ENCODE measurements at places on chromosomes 3 and 15. TPM values are rescaled to one million over a fixed set of nuclear protein-coding genes. Genes with fewer than 3 reads are reported as not detected.

DNA sequence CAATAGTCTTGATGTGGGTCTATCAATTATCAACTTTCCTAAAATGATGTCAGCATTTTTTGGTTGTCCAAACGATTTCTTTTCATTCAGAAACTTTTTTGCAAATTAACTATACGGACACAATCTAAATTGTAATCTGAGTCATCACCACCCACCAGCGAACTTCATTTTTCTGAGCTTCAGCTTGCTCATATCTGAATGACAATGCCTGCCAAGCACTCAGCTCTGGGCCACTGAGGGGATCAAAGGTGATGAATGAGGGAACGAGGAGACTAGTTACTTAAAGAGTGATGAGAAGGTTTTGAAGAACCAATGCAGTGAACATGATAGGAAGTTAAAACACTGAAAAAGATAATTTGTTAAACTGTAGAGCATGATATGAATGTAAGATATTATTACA is 14.9 kb upstream of the TBC1D23 start:
- DNase-seq: no peak

Gene PLCH1
- 1.1 TPM for total RNA-seq

GRCh38 chr15:85947936-85948335 is 131.7 kb upstream of the AGBL1 start:
- no peak for DNase-seq

Gene DPPA4
- total RNA-seq: 49.8 TPM

DNA sequence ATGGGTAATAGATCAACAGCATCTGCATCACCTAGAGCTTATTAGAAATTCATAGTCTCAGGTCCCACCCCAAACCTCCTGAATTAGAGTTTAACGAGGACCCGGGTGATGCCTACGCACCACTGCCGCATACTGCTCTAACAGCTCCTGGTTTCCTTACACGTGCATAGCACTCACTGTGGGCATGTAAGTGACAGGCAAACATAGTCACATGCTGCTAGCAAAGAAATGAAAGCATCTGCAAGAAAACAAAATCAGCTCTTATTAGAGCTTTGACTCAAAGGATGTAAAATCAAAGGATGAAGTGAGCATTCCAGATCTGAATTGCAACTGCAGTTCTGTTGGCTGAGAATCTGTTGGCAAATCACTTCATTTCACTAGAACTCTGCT is 19.1 kb upstream of the RIOX2 start:
- DNase-seq: no peak

DNA sequence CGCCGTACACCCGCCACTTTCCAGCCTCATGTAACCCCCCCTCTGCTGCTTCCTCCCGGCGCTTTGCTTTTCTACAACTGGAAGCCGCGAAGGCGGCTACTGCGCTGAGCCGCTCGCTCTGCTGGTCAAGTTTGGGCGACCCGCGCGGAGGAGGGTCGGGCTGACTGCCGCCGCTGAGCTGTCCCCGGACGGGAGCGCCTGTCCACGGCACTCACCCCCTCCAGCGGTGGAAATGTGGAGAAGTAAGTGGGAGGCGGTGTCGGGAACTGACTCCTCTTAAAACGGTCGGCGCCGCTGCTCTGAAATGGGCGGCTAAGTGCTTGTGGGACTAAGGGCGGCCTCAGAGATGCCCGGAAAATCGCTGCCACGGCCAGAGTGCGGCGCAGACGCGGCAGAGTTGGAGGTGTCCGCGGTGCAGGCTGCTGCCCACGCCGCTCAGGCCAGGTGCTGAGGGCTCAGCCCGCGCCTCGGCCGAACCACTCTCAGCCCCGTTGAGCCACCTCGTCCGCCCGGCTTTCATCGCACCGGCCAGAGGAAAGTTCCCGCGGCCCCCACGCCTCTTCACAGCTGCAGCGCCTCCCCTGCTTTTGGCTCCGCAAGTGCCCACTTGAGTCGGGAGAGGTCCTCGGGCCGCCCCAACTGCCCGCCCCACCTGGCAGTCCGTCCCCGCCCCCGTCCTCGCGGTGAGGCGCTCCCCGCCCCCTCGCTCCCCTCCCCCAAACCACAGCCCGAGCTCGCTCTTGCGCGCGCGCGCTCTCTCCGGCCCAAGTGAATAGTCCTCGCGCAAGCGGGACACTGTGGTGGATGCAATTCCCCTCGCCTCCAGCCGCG is at the start of gene EPHA6:
TSS of gene EPHA6 (plus strand) at position 775 of the 831 bp plus-strand sequence.
- peak; percentile 40 for DNase-seq

Data from hematopoietic multipotent progenitor cell (in vitro differentiated cells).